Caco-2 (cell line): ENCODE measurements at places on chromosomes 11 and 22.

- no peaks in the 10 kb centered on the region for H3K4me1 ChIP-seq
- no peak overlapping the region for H3K4me3 ChIP-seq
- no peak for DNase-seq
- H3K27ac ChIP-seq: no peak overlapping the region
- no peaks in the 10 kb centered on the region for H3K36me3 ChIP-seq
These were observed 85.3 kb downstream of the GAB4 start for GRCh38 chr22:16922706-16923105.

GRCh38 chr11:103798026-103798425, 238.4 kb upstream of the DDI1 start:
- H3K4me3 ChIP-seq: no peak overlapping the region
- no peak overlapping the region for H3K27ac ChIP-seq
- H3K4me1 ChIP-seq: peaks cover 13% of the 10 kb centered on the region
- H3K27me3 ChIP-seq: no peaks in the 10 kb centered on the region
- no peaks in the 10 kb centered on the region for H3K36me3 ChIP-seq

DNA sequence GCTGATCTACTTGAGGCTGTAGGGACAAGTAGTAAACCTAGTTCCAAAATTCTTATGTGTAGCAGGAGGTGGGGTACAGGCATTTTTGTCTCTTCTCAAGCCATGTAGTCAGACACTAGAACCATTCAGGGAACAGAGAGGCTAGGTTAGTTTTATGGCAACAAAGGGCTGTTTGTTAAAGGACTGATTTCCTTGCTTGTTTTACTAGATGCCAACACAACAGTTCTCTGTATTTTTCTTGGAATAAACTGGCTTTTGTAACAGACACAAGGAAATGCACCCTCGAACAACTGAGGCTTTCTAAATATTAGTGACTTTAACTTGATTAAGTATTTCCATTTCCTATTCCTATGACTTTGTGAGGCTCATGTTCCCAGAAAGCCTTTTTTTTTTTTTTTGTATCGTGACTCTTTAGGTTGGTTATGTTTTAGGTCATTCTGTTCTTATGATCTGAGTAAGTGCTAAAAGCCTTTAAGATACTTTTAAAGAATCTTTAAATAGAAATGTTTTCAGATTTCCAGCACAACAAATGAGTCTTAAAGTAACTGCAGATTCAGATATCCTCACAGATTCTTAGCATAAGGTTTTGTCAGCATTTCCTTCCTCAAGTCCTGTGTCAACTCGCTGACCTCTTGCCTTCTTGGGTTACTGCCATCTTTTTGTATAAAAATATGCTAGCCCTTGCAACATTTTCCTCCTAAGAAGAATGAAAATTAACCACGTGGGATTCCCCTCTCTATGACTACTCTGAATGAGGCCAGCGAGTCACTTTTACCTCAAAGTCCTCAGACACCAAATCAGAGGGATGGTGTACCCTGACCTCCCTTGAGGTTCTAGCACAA, 92.5 kb downstream of the CCDC83 start:
- H3K27me3 ChIP-seq: no peaks in the 10 kb centered on the region
- H3K27ac ChIP-seq: no peak overlapping the region
- peaks cover 9% of the 10 kb centered on the region; the same call in 1 of the 2 replicates for H3K4me1 ChIP-seq
- H3K4me3 ChIP-seq: no peak overlapping the region

DNA sequence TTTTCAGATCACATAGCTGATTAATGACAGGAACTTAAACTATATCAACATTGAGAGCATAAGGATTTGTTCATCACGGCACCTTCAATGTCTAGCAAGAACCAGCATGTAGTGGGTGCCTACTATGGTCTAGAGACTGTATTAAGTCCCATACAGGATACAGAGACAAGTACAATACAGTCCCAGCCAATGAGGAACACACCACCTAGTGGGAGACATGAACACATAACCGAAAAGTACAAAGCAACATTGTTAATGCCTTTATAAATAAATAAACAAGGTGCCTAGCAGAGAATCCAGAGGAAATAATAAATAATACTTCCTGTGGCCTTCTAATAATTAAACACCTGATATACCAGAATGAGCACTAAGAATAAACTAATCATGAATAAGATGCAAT, 87.7 kb upstream of the OPCML start:
- H3K4me1 ChIP-seq: no peaks in the 10 kb centered on the region
- H3K36me3 ChIP-seq: no peaks in the 10 kb centered on the region
- H3K4me3 ChIP-seq: no peak overlapping the region
- peak; percentile 16 for DNase-seq

GRCh38 chr22:19666673-19667593, 47.4 kb upstream of the SEPTIN5 start:
- no peaks in the 10 kb centered on the region for H3K36me3 ChIP-seq
- no peak for DNase-seq
- no peaks in the 10 kb centered on the region for H3K27me3 ChIP-seq

GRCh38 chr22:28607795-28608194, 71.8 kb downstream of the TTC28 start:
- no peak overlapping the region for H3K4me3 ChIP-seq
- H3K27ac ChIP-seq: no peak overlapping the region
- H3K36me3 ChIP-seq: no peaks in the 10 kb centered on the region
- no peak for DNase-seq

- no peaks in the 10 kb centered on the region for H3K4me1 ChIP-seq
- no peak overlapping the region for H3K4me3 ChIP-seq
- DNase-seq: no peak
- H3K27me3 ChIP-seq: no peaks in the 10 kb centered on the region; the same call in 1 of the 2 replicates
These were observed 90.5 kb upstream of the XKR3 start for GRCh38 chr22:16915701-16916100.

DNA sequence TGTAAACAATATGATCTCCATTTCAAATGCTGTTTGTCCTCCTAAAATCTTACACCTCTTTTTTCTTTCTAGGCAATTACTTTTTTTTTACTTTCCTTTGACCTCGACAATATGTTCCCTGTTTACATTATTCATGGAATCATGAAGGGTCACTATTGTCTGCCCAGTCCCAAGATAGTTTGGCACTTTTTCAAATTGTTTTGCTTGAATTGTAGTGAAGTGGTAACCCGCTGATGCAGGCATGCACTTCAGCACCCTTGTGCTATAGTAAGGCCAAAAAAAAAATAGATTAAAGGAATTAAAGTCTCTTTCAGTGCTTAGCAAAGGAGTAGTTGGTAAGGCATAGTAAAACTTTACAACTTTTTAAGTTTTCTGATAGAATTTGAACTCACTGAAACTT, 90.9 kb downstream of the PAX6 start:
- H3K4me1 ChIP-seq: no peaks in the 10 kb centered on the region
- H3K27me3 ChIP-seq: no peaks in the 10 kb centered on the region
- no peak overlapping the region for H3K4me3 ChIP-seq
- H3K36me3 ChIP-seq: no peaks in the 10 kb centered on the region
- H3K27ac ChIP-seq: no peak overlapping the region
- DNase-seq: no peak

- H3K27ac ChIP-seq: peak overlapping the region; percentile 68
- H3K4me3 ChIP-seq: peak overlapping the region; percentile 55
- DNase-seq: peak; percentile 89
- H3K4me1 ChIP-seq: 0 out of 2 replicates have a peak, but pooled peaks cover 5% of the 10 kb centered on the region
- H3K36me3 ChIP-seq: no peaks in the 10 kb centered on the region
These were observed 124.7 kb upstream of the C11orf58 start for GRCh38 chr11:16613512-16614381.

DNA sequence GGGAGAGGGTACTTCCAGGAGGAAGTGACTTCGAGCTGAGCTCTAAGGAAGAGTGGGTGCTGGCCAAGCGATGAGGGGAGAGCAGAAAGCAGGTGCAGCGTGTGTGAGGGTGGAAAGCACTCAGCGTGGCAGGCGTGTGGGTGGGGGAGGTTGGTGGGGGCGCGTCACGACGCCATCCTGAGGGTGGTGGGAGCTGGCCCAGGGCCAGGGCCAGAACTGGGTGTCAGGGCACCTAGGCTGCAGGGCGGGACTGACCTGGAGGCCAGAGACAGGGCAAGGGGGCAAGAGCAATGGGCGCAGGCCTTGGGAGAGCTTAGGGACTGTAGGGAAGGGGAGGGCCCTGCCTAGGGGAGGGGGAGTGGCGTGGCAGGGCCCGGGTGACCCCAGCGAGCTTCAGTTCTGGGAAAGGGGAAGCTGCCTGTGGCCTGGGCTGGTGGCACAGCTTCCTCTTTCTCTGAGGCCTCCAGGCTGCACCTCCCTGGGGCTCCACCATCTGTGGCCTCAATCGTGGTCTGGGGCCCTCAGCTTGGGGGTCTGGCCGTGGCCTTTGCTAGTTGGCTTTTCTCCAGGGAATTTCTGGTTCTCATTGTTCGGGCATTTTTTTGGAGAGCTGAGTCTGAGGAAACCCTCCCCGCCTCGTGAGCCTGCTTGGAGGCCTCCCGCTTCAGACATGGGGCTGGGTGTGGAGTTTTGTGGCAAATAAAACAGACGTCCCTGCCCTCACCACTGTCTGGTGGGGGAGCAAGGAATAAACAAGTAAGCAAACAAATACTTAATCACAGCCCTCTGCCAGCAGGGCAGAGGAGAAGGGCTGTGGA, 8.9 kb downstream of the RELT start:
- no peaks in the 10 kb centered on the region for H3K27me3 ChIP-seq
- no peak overlapping the region for H3K4me3 ChIP-seq
- H3K4me1 ChIP-seq: peaks cover 4% of the 10 kb centered on the region
- no peaks in the 10 kb centered on the region for H3K36me3 ChIP-seq
- no peak overlapping the region for H3K27ac ChIP-seq
- no peak for DNase-seq

DNA sequence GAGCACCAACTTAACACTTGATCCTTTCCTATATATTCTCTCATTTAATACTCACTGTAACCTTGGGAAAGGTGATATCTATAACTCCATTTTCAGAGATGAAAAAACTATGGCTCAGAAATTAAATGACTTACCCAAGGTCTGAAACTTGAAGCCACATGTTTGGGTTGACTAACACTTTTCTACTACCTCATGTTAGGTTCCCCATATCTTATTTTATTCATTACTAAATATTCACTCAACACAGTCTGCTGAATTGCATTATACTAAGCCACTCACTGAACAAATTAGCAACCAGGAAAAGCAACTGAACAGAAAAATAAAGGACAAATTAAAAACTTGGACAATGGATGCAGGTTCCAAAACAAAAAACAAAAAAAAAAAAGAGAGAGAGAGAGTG, 59.9 kb downstream of the FAM168A start:
- H3K4me1 ChIP-seq: no peaks in the 10 kb centered on the region
- H3K4me3 ChIP-seq: no peak overlapping the region
- H3K27ac ChIP-seq: no peak overlapping the region
- no peaks in the 10 kb centered on the region for H3K36me3 ChIP-seq
- DNase-seq: no peak

DNA sequence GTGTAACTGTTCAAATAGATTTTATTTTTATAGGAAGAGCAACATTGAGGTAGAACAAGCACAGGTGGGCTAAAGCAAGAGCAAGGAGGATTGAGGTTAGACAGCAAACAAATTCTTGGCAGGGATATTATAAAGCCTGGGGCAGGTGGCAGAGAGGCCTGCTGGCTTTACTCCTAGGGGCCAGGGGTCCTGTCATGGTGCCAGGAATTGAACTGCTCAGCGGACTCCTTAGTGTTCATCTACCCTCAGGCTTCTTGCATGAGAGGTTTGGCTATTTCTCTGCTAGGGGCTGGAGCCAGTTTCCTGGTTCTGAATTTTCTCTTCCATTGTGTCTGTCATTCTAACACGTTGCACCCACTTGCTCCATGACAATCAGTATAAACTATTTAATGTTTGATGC, 217.2 kb upstream of the NCAM1 start:
- H3K36me3 ChIP-seq: no peaks in the 10 kb centered on the region
- H3K4me3 ChIP-seq: no peak overlapping the region
- no peaks in the 10 kb centered on the region for H3K4me1 ChIP-seq
- H3K27me3 ChIP-seq: peaks cover 2% of the 10 kb centered on the region
- no peak for DNase-seq

DNA sequence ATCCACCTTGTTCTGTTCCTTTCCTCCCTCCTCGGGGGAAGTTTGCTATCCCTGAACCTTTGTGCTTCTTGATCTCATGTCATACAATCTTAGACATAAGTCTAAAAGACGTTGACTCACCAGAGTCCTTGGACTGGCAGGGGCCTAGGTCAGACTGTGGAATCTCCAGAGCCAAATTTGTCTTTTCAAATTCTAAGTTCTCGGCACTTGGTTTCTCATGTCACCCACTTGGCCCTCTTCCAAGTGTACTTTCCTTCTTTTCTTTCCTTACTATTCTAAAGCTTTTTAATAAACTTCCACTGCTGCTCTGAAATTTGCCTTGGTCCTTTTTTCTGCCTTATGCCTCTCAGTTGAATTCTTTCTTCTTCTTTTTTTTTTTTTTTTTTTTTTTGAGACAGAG, 30.1 kb upstream of the SMPD1 start:
- H3K27ac ChIP-seq: no peak overlapping the region
- DNase-seq: no peak
- H3K36me3 ChIP-seq: no peaks in the 10 kb centered on the region
- H3K4me1 ChIP-seq: peaks cover 12% of the 10 kb centered on the region
- H3K27me3 ChIP-seq: no peaks in the 10 kb centered on the region
- no peak overlapping the region for H3K4me3 ChIP-seq

DNA sequence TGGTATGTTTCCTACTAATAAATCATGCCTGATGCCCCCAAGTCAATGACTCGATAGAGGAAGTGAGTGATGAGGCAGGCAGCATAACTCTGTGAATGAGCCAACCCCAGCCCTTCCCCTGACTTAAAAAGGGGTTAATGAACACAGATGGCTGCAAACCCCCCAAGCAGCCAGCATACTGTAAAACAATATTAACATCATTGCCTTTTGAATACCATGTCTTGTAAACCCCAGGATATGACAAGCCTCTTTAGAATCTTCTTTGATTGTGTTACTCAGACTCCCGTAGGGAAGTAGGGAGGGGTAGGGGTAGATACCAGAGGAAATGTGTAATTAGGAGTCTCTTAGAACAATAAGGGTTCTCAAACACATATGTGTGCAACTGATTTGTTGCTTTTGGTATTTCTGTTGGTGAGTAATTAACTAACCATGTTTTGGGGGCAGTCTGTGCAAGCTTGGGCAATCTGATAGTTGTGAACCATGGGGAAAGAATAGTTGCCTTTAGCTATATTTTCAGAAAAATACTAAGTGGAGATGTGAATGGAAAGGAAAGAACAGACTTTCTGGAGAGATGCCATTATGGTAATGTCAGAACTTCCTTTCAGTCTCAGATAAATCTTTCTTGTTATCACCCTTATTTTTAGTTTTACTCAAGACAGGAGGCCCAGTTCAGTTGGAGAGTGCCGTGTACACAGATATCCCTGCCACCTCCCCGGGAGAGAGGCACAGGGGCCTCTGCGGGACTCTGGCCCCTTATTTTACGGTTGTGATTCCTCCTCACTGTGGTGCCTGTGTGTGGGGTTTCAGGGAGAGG, 701.8 kb downstream of the NTM start:
- no peak overlapping the region for H3K4me3 ChIP-seq
- no peaks in the 10 kb centered on the region for H3K36me3 ChIP-seq
- no peak for DNase-seq

- no peak for DNase-seq
- no peak overlapping the region for H3K4me3 ChIP-seq
- H3K27me3 ChIP-seq: peaks cover 8% of the 10 kb centered on the region
- H3K4me1 ChIP-seq: 0 out of 2 replicates have a peak, but pooled peaks cover 8% of the 10 kb centered on the region
These were observed 1.5 kb upstream of the CCKBR start for GRCh38 chr11:6258141-6258540.

DNA sequence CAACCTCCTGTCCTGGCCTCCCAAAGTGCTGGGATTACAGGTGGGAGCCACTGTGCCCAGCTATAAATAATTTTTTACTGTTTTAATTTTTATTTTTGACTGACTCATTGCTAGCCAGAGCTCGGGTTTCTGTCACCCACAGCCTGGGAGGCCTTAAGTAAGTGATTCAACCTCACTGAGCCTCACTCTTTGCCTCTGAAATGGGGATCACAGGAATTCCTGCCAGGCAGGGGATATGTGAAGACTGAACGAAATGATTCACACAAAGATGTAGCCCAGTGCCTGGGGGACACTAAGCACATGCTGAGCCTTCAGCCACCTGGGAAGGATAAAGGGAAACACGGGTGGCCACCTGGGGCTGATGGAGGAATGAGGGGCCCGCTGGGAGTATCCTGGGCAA, 3.8 kb upstream of the LRRC74B start:
- H3K36me3 ChIP-seq: no peaks in the 10 kb centered on the region
- H3K4me1 ChIP-seq: peaks cover 31% of the 10 kb centered on the region
- no peak overlapping the region for H3K4me3 ChIP-seq
- H3K27me3 ChIP-seq: no peaks in the 10 kb centered on the region
